NCI-H2081 treated with DMSO at 0.1 percent for 48 hours (cell line): ENCODE measurements at places on chromosomes 3 and 15.

DNA sequence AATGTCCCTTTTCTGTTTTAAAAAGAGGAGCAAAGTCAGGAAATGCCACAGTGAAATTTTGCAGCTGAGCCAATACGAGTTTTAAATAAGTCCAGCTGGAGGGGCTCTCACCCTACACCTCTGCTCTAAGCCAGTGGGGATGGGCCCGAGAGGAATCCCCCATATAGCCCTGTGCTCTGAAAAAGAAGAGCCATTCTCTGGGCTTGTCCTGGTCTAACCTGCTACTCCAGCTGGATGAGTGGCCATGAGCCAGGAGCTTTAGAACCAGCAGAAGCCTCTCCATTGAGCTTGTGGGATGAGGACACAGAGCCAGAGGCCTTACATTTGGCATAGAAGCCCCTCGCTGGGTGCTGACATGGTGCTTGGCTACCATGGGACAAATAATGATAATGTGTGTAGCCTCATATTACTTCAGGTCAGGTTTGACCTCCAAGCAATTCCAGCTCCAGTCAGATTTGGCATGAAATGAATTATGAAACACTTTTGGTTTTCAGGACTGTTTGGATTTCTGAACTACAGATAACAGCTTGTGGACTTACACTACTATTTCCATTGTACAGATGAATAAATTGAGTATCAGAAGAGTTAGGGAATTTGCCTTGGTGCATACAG, 172.4 kb downstream of the CHST2 start:
- DNase-seq: no peak

DNA sequence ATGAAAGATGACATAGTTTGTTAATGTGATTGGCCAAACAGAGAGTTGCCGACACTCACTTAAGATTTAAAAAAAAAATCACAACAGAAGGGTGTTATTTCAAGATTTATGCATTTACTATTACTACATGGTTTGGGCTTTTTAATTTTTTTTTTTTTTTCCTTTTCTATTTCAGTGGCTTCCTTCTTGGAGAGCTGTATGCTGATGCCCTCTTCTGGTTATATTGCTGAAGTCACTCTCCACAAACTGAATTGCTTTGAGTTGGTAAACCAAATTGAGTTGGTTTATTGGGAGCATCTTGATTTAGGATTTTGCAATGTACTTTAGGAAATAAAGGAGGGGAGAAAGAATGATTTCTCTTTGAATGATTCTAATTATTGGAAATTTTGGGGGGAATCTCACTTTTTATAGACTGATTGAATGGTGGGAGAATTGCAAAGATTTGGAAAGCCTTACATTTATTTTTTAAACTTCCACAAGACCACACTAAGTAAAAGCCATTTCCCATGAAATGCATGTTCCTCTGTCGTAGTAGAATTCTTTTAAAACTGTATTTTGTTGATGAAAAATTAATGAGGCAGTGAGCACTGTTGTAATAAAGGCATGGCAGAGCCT, 186.6 kb upstream of the FEZF2 start:
- DNase-seq: no peak

- no peak for DNase-seq
Observed at GRCh38 chr3:134291319-134292254, 40.9 kb upstream of the RYK start.

- DNase-seq: no peak
Observed at GRCh38 chr3:25573386-25574171, 91.1 kb downstream of the TOP2B start.

GRCh38 chr3:63768386-63768785, 50.7 kb upstream of the C3orf49 start:
- DNase-seq: no peak

DNA sequence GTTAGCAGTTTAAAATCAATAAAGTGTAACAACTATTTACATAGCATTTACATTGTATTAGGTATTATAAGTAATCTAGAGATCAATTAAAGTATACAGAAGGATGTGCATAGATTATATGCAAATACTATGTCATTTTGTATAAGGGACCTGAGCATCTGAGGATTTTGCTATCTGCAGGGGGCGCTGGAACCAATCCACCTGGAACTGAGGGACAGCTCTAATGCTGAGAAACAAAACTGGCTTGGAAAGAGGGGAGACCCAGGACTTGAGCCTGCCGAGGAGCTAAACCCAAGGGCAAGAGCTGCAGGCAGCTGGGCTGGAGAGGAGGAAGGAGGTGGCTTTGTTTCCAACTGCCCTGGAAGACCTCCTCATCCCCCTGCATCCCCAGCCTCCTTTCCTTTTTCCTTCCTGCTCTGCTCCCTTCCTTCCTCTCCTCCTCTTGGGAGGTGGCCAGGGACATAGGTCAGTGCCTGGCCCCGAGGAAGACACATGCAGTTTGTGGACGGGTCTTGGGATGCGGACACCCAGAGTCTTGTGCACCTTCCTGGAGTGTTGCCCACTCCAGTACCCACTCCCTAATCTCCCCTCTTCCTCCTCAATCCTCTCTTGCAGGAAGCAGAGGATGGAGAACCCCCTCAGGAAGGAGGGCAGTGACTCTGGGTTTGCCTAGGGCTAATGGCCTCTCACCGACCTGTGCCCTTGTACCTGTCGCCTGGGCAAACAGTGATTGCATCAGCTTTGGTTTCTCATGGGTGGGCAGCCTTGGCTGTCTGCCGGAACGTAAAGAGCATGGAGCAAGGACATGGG, 825 bp upstream of the RTP3 start:
- DNase-seq: no peak

DNA sequence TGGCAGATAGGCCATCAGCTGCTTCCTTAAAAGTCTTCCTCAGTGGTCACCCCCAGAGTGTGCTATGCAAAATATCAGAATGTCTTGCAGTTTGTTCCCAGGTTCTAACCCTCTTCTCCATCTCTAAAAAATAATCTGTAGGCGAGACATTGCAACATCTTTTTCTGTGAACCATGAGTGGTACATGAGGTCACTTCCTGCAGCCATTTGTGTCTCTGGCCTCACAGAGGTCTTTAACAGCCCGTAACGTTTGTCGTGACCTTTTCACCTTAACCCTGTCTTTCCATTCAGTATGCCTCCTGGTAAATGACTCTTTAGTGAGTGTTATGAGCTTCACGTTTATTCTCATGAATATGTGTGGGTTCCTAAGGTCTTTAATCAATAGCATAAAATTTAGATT, 145.4 kb downstream of the KLHL25 start:
- DNase-seq: no peak

GRCh38 chr3:16145176-16145575, 29.3 kb upstream of the GALNT15 start:
- no peak for DNase-seq

- no peak for DNase-seq
Observed at GRCh38 chr3:12897381-12898289, 56.3 kb upstream of the RPL32 start.

GRCh38 chr3:58175437-58176184, 35.2 kb downstream of the DNASE1L3 start:
- no peak for DNase-seq

- DNase-seq: no peak
Observed at GRCh38 chr15:29942548-29942947, 120.3 kb upstream of the TJP1 start.

DNA sequence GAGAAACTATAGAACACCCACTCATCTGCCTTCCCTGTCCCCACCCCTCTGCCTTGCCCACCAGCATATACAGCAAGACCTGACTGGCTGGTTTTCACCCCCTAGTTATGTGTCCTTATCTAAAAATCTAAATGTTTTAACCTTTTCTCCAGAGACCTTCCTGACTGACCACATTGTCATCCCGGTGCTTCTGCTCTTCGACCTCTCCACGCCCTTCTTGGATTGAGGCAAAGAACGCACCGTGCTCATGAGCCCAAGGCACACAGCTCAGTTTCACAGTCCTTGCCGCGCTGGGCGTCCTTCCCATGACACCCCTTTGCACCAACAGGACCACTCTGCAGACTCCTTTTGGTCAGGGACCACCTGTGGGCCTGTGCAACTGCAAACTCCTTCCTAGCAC, 62.7 kb downstream of the B3GNT5 start:
- DNase-seq: no peak

- no peak for DNase-seq
Observed at GRCh38 chr3:198088421-198088955, 128.5 kb downstream of the LMLN start.

GRCh38 chr15:100168787-100169186, 173.0 kb downstream of the ADAMTS17 start:
- no peak for DNase-seq

GRCh38 chr3:36409862-36410261, 29.6 kb downstream of the STAC start:
- no peak for DNase-seq

- DNase-seq: no peak
Observed at GRCh38 chr15:58431221-58432149, at the start of gene LIPC. Gene LIPC (plus strand): TSS chr15:58431991. CDS start chr15:58432033, 42 bp downstream.

GRCh38 chr3:189907803-189908202, 212.9 kb downstream of the P3H2 start:
- DNase-seq: no peak

DNA sequence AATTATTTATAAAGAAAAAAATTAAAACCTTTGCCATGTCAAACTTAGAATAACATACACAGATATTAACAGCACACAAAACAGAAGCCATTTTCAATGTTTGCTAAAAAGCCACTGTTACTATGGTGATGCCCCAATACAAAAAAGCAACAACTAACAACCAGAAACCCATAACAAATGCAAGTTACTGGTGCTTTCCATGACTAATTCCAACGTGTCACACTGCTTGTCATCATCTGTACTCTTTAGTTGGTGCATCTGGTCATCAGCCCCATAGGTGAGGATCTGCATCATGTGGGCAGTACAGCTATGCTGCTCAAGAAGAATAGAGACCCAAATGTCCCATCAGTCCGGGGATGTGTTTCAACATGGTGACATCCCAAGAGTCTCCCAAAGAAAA, 52.8 kb downstream of the ATP8B4 start:
- no peak for DNase-seq

DNA sequence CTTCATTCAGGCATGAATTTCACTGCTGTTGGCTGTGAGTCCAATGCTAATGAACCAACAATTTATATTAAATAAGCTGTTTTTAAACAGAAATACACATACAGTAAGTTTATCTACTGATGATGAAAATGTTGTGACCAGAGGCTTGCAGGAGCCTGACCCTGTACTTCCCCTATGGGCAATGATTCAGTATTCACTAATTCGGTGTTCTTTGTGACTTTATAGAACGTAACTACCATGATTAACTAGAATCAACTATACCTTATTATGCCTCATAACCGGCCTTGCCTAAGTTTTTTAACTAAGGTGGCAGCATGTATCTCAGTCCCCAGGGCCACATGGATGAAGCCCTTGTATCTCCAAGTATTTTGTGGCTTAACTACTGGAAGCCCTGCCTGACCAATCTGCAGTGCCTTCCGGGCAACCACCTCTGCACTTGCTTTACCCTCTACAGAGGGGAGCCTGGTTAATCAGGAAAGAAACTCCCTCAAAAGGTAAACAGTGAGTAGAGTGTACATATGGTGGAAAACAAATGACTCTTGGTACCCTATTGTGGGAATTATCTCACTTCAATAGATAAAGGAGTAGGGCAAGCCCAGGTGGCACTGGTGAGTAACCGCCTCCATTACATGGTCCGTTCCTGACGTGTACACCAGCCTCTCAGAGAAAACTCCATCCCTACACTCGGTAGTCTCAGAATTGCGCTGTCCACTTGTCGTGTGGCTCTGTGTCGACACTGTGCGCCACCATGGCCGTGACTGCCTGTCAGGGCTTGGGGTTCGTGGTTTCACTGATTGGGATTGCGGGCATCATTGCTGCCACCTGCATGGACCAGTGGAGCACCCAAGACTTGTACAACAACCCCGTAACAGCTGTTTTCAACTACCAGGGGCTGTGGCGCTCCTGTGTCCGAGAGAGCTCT, 11.6 kb upstream of the CLDN18 start:
- no peak for DNase-seq

DNA sequence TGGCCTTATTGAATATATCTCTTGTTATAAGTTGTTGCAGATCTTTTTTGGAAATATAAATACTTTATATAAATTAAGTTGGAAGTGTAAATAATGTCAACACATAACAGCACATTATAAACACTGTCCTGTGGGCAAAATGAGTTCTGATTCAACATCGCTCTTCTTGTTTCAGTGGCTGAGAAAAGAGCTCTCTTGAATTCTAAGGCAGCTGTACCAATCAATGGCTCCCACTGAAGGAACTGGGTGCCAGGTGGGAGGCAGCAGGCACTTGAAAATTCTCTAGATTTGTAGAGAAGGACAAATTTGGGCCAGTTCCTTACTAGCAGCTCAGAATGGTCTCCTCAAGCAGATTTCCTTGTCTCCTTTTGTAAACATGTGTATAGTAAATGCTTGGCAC, 45.6 kb downstream of the CHST2 start:
- no peak for DNase-seq

DNA sequence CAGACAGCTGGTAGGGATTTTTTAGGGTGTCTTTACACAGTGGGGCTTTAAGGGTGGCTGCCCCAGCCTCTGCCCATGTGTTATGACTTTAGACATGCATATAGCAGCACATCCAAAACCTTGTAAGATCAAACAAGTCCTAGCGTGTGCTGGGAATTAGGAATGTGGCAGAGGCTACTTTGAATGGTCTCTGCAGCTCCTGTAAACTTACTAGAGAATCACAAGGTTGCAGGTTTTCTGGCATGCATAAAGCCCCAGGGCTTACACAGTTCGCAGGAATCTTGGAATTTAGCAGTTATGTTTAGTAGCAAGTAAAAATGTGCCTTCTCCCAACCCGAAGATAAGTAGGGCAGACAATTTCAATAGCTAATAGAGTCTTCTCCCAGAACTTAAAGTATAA, 46.9 kb upstream of the COL6A6 start:
- DNase-seq: no peak

- DNase-seq: no peak
Observed at GRCh38 chr3:156377266-156377665, 177.7 kb downstream of the SSR3 start.

GRCh38 chr3:196694941-196695848, 16.9 kb downstream of the CEP19 start:
- DNase-seq: no peak

- DNase-seq: peak; percentile 55
Observed at GRCh38 chr3:168671091-168671490, 575.4 kb upstream of the GOLIM4 start.

DNA sequence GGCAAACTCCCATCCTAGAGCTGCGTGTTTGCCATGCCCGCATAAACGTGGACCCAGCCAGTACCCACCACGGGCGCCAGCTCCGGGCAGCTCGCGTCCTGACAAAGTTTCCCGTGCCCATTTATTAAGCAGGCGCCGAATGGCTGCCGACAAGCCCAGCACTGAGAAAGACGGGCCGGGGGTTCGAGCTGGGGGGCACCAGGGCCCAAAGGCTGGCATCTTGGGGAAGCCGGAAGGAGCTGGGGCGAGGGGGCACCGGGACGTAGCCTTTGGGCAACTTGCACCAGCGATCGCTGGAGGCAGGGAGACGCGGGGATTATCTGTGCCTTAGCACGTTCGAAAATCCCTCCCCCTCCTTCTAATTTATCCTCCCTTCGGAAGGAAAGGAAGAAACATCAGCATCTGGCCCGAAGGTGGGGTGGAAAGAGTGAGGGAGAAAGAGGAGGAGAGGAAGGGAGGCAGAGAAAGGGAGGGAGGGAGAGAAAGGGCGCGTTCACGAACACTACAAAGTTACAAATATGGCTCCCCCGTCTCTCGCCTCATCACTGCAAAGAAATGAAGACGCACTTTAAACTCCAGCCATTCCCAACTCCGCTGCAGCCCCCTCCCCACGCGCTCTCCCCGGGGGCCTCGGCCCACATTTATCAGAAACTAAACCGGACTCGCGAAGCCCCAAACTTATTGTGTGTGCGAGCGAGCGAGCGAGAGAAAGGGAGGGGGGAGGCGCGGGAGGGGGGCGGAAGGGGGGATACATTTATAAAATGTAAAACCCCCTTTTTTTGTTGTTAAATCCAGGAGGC, 1.0 kb downstream of the ANP32A start:
- DNase-seq: no peak
